ENCODE measurements at places on chromosomes 6 and 20. TPM values are rescaled to one million over a fixed set of nuclear protein-coding genes. Genes with fewer than 3 reads are reported as not detected.

The MEA1 gene
- 71.2 TPM for total RNA-seq

DNA sequence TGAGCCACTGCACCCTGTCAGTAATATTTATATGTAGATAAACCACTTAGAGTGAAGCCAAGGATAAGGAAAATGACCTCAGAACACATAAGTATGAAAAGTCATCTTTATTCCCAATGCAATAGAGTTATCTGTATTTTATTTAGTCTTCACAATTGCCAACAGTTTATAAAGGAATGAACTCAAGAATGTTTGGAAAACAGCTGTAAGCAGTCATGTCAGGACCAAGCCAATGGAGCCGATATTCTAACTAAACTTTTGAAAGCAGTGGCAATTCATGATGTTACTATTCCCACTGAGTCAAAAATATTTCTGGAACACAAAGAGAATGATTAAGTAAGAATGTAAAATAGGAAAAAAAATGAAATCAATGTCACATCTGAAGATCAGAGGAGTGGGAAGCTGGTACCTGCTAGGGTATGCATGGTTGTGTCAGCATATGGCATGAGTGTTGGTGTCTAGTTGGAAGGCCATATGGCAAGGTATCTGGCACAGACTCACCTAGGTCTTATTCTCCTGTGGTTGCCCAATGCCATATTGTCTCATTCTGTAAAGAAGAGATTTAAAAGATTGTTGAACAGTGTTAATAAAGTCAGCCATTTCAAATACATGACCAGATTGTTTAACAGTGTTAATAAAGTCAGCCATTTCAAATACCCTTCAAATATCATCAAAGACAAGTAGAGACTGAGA lies 118.2 kb downstream of the ADAT2 start:
- no peaks in the 10 kb centered on the region for H3K27me3 ChIP-seq
- peaks cover 9% of the 10 kb centered on the region for H3K36me3 ChIP-seq
- DNase-seq: no peak

DNA sequence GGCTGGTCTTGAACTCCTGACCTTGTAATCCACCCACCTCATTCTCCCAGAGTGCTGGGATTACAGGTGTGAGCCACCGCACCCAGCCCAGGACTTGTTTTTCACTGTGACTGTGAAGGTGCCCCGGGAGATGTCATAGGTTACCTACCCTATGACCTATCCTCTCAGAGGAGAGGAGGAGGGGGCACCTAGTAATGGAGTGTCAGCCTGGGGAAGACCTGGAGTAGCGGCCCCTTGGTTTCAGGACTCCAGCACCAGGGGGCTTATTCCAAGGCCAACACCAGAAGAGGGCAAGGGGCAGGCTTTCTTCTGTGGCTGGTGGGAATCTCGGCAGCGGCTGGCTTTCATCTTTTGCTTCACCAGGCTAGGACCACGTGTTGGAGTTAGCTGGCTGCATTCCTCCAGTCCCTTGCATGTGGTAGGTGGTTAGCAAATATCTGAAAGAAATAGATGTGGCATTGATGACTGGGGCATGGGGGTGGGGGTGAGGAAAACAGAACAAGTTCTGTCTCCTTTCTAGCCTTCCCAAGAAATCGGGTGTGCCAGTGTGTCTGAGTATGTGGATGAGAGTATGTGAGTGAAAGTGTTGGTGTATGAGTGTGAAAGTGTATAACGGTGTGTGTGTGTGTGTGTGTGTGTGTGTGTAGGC lies 7.9 kb upstream of the ITPR3 start:
- H3K4me1 ChIP-seq: peaks cover 39% of the 10 kb centered on the region
- H3K27me3 ChIP-seq: no peaks in the 10 kb centered on the region
- no peak overlapping the region for H3K4me3 ChIP-seq
- peak overlapping the region; percentile 57 for H3K27ac ChIP-seq
- no peaks in the 10 kb centered on the region for H3K36me3 ChIP-seq

DNA sequence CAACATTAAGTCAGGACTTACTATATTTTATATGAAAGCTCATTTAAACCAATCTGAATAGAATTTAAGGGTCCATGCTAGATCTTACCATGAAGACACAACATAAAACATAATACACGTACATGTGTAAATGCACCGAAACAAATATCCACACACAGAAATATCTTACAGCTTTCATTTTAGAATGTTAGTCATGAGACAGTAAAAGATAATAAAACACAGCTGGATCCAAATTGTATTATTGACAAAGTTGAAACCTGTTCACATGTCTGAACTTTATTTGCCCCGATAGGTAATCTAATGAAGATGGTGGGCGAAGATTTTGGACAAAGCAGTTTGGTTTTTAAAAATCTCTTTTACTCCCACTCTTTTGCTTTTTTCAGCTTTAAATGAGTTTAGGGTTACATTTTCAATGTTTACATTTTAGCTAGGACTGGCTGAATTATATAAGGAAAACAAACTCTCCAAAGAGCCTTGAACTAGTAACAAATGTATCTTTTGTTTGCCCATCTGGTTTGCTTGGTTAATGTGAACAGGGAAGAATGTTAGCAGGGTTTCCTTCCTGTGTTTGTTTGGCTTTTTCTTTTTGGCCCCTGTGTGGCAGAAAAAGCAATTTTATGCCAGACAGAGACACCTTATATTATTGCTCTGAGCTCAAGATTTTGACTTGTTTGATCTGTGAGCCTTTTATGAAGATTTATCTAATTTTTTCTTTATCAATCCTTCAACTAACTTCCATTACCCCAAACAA lies 5.1 kb upstream of the TMEM181 start:
- H3K36me3 ChIP-seq: no peaks in the 10 kb centered on the region
- no peaks in the 10 kb centered on the region for H3K27me3 ChIP-seq
- no peak overlapping the region for H3K27ac ChIP-seq
- DNase-seq: no peak
- no peak overlapping the region for H3K4me3 ChIP-seq

The COL12A1 gene
- total RNA-seq: 439 TPM

The POU5F1 gene
- total RNA-seq: not detected

- no peak overlapping the region for H3K4me3 ChIP-seq
- H3K4me1 ChIP-seq: no peaks in the 10 kb centered on the region
- no peaks in the 10 kb centered on the region for H3K27me3 ChIP-seq
- no peak overlapping the region for H3K27ac ChIP-seq
- DNase-seq: no peak
Observed at GRCh38 chr20:10798811-10799210, 125.0 kb upstream of the JAG1 start.

The MAK gene
- total RNA-seq: 0.13 TPM

DNA sequence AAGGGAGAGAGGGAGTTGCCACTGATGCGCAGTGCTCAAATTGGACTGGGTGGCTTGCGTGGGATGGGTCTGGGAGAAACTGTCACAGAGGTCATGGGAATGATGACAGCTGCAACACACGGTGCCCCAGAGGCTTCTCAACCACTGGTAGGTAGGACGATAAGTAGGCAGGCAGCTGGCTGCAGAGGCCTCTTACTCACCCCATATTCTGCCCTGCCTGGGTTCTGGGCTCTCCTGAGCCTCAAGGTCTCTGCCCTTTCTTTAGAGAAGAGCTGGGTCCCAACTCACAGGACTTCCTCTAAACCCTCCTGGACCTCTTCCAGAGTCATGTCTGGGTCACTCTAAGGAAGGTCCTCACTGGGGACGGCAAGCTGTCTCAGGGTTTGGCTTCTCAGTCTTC lies 37.2 kb upstream of the RNF24 start:
- H3K4me1 ChIP-seq: no peaks in the 10 kb centered on the region
- peak overlapping the region; percentile 4 for H3K27ac ChIP-seq
- H3K27me3 ChIP-seq: no peaks in the 10 kb centered on the region

- H3K27ac ChIP-seq: peak overlapping the region; percentile 84
- H3K27me3 ChIP-seq: no peaks in the 10 kb centered on the region
- H3K4me3 ChIP-seq: no peak overlapping the region
- no peak for DNase-seq
Observed at GRCh38 chr20:53918020-53918311, 152.4 kb downstream of the BCAS1 start.

- H3K4me1 ChIP-seq: peaks cover 85% of the 10 kb centered on the region
- peak overlapping the region; percentile 11 for H3K4me3 ChIP-seq
- H3K27ac ChIP-seq: no peak overlapping the region
- no peaks in the 10 kb centered on the region for H3K27me3 ChIP-seq
- DNase-seq: no peak
Observed at GRCh38 chr6:156953127-156953478, 175.9 kb downstream of the ARID1B start.

The SDHAF4 gene
- 5.2 TPM for total RNA-seq

The SH3BGRL2 gene
- 22.8 TPM for total RNA-seq

GRCh38 chr6:44126320-44127149 lies 717 bp downstream of the MRPL14 start:
- H3K4me3 ChIP-seq: peak overlapping the region; percentile 92
- H3K27ac ChIP-seq: peak overlapping the region; percentile 95
- H3K36me3 ChIP-seq: no peaks in the 10 kb centered on the region
- no peaks in the 10 kb centered on the region for H3K27me3 ChIP-seq
- H3K4me1 ChIP-seq: peaks cover 45% of the 10 kb centered on the region
- no peak for DNase-seq

GRCh38 chr6:29641430-29642148 lies 8.6 kb upstream of the GABBR1 start:
- DNase-seq: no peak
- H3K4me1 ChIP-seq: no peaks in the 10 kb centered on the region
- no peak overlapping the region for H3K4me3 ChIP-seq
- H3K27ac ChIP-seq: no peak overlapping the region
- no peaks in the 10 kb centered on the region for H3K36me3 ChIP-seq

The CD109 gene
- total RNA-seq: 18.3 TPM

The AVP gene
- not detected for total RNA-seq

- DNase-seq: no peak
- H3K27ac ChIP-seq: no peak overlapping the region
- H3K36me3 ChIP-seq: no peaks in the 10 kb centered on the region
- H3K4me3 ChIP-seq: no peak overlapping the region
Observed at GRCh38 chr20:12762725-12763124, 246.0 kb upstream of the SPTLC3 start.

DNA sequence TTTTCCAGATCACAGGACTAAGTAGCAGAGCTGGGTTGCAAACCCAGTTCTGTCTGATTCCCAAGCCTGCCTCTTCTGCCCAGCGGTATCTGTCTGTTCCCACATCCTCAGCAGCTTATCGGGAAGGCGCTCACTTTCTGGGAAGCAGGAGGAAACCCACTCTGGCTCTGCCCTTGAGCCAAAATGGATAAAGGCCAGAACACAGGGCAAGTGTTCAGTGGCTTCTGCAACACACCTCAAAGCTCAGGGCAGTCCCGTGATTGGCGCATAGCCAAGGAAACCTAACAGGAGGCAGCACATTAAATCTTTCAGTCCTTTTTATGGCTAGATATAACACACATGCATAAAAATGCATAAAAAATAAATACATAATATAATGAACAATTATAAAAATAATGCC lies 262.2 kb downstream of the NRN1 start:
- no peaks in the 10 kb centered on the region for H3K27me3 ChIP-seq
- H3K4me1 ChIP-seq: no peaks in the 10 kb centered on the region
- no peak overlapping the region for H3K4me3 ChIP-seq
- H3K27ac ChIP-seq: no peak overlapping the region
- H3K36me3 ChIP-seq: no peaks in the 10 kb centered on the region
- no peak for DNase-seq

DNA sequence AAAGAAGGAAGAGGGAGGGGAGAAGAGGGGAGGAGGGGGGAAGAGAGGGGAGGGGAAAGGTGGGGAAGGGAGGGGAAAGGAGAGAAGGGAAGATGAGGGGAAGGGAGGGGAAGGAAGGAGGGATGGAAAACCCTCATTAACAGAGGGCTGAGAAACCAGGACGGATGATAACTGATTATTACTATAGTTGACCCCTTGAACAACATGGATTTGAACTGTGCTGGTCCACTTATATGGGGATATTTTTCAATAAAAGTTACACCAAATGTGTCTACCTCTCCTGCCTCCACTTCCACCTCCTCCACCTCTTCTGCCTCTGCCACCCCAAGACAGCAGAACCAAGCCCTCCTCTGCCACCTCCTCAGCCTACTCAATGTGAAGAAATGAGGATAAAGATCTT lies 184.1 kb upstream of the ARID1B start:
- H3K27me3 ChIP-seq: no peaks in the 10 kb centered on the region
- H3K27ac ChIP-seq: no peak overlapping the region
- no peak overlapping the region for H3K4me3 ChIP-seq
- H3K4me1 ChIP-seq: no peaks in the 10 kb centered on the region

DNA sequence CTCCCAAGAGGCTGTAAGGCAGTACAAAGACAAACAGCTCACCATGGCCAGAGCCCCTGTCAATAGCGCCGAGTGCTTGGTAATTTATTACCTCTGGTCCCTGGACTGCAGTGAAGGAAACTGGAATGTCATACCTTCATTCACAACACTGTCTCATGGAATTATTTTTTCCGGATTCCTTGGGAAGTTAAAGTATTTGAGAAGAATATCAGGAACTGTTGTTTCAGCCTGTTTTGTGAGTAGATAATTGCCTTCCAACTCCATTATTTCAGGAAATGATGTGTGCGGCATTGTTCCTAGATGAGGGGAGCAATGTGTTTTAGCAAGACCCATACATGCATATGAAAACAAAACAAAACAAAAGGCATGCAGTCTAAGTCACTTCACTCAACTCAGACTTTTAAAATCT lies 64.0 kb downstream of the BLOC1S5 start:
- no peak overlapping the region for H3K4me3 ChIP-seq
- no peaks in the 10 kb centered on the region for H3K27me3 ChIP-seq
- DNase-seq: no peak

- DNase-seq: no peak
- H3K4me1 ChIP-seq: no peaks in the 10 kb centered on the region
- H3K27me3 ChIP-seq: no peaks in the 10 kb centered on the region
- H3K27ac ChIP-seq: no peak overlapping the region
- no peak overlapping the region for H3K4me3 ChIP-seq
- no peaks in the 10 kb centered on the region for H3K36me3 ChIP-seq
Observed at GRCh38 chr6:20269181-20269580, 56.9 kb upstream of the MBOAT1 start.

- H3K4me3 ChIP-seq: no peak overlapping the region
- no peak overlapping the region for H3K27ac ChIP-seq
- DNase-seq: no peak
- H3K27me3 ChIP-seq: no peaks in the 10 kb centered on the region
- peaks cover 81% of the 10 kb centered on the region for H3K36me3 ChIP-seq
Observed at GRCh38 chr20:3378138-3378537, 29.3 kb downstream of the DNAAF9 start.

- DNase-seq: no peak
- no peak overlapping the region for H3K4me3 ChIP-seq
- H3K4me1 ChIP-seq: no peaks in the 10 kb centered on the region
- H3K36me3 ChIP-seq: no peaks in the 10 kb centered on the region
- H3K27me3 ChIP-seq: no peaks in the 10 kb centered on the region
Observed at GRCh38 chr6:96465321-96465903, 56.2 kb upstream of the UFL1 start.

DNA sequence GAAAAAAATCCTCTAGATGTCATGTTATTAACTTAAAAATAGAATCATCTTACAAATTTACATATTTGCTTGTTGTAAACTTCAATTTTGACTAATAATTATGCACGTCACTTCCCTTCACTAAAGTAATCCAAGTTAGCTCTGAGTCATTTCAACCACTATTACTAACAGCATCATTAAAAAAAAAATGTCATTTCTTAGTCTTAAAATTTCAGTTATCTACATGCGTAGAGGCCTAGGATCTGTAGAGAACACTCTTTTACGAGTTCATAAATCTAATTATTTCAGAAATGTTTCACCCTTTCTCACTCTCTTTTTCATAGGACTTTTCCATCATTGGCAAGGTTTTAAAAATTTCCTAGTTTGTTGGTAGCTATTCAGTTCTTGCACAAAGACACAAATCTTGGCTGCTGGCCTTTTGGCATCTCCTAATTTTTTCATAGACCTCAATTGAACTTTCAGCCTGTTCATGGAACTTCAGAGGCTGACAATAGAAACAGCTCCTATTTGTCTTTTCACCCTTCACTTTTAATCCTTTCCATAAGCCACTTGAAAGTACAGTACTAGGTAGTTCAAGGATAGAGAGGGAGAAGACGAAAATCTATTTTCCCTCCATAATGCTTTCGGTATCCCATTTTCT lies 61.5 kb downstream of the OGFRL1 start:
- no peak overlapping the region for H3K4me3 ChIP-seq
- no peak for DNase-seq
- peak overlapping the region; percentile 67 for H3K27ac ChIP-seq
- H3K36me3 ChIP-seq: no peaks in the 10 kb centered on the region

The ZDHHC14 gene
- total RNA-seq: 7.1 TPM
